ENCODE measurements at places on chromosomes 13 and 19.

- DNase-seq, result no peak
Observed at GRCh38 chr19:4443966-4444764, 13.4 kb downstream of the UBXN6 start.

DNA sequence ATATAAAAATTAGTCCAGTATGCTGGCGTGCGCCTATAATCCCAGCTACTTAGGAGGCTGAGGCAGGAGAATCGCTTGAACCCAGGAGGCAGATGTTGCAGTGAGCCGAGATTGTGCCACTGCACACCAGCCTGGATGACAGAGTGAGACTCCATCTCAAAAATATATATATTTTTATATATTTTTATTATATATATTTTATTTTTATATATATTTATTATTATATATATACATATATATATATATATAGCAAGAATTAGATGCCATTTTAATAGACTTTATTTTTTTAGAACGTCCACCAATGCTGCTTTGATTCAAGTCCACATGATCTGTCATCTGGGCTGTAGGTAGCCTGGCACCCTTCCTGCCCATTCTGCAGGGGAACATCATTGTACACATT, 3.5 kb upstream of the OR7D2 start:
- no peak for DNase-seq

- no peak for DNase-seq
Observed at GRCh38 chr13:23357349-23357748, 76.2 kb downstream of the SACS start.

GRCh38 chr19:40539070-40539469, 37.6 kb upstream of the SHKBP1 start:
- no peak for DNase-seq

DNA sequence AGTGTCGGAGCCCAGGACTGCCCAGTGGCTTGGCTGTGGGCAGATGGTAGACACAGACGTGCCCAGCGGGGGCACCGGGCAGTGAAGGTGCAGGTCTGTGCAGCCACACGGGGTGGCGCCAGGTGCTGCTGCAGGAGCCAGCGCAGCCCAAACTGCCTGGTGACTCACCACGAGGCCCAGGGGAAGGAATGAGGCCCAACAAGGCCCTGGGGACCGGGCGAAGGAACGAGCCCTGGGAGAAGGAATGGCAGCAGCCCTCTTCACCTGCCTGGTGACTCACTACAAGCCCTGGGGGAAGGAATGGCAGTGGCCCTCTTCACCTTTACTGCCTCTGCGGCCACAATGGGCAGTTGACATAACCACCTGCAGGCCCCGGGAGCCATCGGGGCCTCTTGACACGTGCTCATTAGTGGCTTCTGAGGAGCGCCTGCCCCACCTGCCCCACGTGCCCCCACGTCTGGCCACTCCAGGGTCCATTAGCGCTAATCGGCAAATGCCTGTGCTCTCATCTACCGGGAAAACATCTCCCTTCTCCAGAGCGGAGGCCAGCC, 9.3 kb downstream of the MED16 start:
- DNase-seq, result no peak

GRCh38 chr13:26721251-26722121, 39.1 kb downstream of the GPR12 start:
- DNase-seq, result no peak

GRCh38 chr13:91747186-91747585, 348.8 kb downstream of the GPC5 start:
- no peak for DNase-seq

GRCh38 chr19:5893907-5894703, 9.5 kb downstream of the NDUFA11 start:
- DNase-seq, result no peak

- no peak for DNase-seq
Observed at GRCh38 chr13:112141643-112142400, 74.9 kb downstream of the SOX1 start.

- no peak for DNase-seq
Observed at GRCh38 chr19:5173993-5174392, 166.6 kb downstream of the PTPRS start.

DNA sequence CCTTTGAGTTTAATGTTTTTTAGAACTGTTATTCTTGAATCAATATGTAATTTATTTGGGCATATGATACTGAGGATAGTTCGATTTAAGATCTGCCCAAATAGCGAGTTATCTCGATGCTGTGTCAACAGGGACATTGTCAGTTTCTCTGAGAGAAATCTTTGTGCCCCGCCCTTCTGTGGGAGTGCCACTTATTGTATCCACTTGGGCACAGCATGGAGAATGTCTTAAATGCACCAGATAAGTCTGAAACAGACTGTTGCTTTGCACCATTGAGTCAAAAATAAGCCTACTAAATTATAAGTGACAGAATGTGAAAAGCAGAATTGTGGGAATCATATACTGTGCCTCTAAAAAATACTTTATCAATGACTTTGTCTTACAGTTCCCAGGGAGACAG, 45.6 kb downstream of the RNASEH2B start:
- no peak for DNase-seq

GRCh38 chr19:33022472-33023116, 42.1 kb downstream of the RHPN2 start:
- no peak for DNase-seq

DNA sequence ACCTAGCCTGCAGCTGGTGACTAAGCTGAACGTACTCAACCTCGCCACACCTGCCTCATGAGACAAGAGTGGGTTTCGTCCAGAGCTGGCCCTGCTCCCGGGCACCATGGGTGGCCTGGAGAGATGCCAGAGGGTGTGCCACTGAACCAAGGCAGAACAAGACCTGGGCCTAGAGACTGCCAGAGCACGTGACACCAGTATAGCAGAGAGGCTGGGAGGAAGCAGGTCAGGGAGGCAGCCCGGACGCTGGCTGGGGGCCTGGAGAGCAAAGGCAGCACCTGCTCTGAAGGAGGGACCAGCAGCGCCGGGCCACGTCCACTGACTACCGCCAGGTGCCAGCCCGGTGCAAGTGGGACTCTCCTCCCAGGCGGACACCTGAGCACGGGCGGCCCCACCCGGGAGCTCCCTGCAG, 7.3 kb upstream of the C13orf46 start:
- DNase-seq, result no peak

Data from stimulated activated CD8-positive, alpha-beta memory T cell treated with anti-CD3 and anti-CD28 coated beads, Interleukin-7, amount 100 ng/mL, for 1 hour (primary cell).